Cardiac septum (tissue), 1 donor: ENCODE measurements at places on chromosomes 4 and X.

DNA sequence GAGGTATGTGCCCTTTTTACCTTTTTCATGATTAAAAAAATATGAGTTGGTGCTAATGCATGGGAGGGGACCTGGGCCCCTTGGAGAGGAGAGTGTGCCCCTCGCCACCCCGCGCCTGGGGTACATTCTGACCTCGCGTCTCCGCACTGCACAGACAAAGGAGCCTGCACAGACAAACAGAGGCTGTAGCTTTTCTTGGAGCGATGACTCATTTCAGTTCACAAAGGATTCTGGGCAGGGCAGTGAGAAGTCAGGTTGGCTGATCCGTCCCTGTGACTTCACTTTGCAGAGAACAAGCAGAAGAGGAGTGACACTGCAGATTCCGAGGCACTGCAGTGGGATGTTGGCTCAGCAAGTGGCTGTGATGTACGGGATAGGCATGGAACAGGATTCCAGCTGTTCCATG, 82.9 kb downstream of the STOX2 start:
- peak; percentile 90 for DNase-seq

DNA sequence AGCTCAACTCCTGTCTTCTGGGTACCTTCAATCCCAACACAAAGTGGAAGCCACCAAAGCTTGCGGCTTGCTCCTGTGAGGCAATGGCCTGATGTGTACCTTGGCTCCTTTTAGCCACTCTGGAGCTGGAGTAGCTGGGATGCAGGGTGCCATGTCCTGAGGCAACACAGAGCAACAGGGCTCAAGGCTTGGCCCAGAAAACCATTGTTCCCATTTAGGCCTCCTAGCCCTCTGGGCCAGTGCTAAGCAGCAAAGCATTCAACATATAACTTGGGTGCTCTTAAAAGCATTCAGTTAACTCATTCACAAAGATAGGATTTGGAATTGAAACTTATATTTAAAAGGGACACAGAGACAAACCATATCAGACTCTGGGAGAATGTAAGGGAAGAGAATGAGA, 194.5 kb upstream of the ARHGEF9 start:
- DNase-seq = no peak

GRCh38 chr4:67327245-67328017, 217.9 kb downstream of the CENPC start:
- DNase-seq = no peak

DNA sequence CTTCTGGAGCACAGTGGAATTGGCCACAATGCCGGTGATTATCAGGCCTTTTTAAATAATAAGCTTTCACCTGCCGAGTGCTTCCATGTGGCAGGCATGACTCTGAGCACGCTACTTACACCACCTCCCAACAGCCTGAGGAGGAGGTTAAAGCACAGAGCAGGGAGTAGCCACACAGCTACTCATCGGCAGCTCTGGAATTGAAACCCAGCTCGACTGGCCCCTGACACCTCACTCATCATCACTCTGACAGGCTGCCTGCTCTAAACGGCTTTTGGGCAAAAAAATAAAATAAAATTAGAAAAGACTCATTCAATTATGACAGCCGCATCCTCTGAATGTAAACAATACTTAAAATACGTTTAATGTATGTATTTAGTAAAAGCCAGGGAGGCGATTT, 326.4 kb upstream of the NOCT start:
- no peak for DNase-seq

GRCh38 chr4:139898293-139898692, 232.7 kb downstream of the MGST2 start:
- no peak for DNase-seq

DNA sequence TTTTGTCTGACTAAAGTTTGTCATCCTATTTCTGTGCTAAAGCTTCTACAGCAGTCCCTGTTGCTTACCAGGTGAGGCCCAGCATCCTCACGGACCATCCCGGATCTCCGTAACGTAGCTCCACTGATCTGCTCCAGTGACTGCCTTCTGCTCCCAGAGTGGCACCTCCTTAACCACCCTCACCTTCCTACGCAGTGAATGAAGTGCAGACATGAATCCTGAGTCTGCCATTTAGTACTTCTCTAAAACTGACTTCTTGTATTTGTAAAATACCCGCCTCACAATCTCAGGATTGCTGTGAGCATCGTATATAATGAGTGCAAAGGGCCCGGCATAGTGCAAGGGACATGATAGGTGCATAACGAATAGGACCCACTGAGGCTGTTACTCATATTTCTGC, 27.7 kb upstream of the ACSL1 start:
- DNase-seq = no peak

DNA sequence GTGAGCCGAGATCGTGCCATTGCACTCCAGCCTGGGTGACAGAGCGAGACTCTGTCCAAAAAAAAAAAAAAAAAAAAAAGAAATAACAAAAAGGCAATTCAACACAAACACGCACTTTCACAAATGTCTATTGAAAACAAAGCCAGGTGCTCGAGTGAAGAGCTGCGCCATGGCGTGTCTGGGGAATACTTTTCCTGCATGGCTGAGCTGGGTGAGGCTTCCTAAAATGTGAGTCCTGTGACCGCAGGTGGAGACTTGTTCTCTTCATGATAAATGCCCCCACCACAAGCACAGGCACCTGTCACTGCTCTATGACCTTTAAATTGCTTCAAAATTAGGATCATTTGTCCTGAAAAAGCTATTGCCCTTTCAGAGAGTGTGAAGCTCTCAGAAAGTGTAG, 4.0 kb upstream of the ABLIM2 start:
- DNase-seq = no peak

DNA sequence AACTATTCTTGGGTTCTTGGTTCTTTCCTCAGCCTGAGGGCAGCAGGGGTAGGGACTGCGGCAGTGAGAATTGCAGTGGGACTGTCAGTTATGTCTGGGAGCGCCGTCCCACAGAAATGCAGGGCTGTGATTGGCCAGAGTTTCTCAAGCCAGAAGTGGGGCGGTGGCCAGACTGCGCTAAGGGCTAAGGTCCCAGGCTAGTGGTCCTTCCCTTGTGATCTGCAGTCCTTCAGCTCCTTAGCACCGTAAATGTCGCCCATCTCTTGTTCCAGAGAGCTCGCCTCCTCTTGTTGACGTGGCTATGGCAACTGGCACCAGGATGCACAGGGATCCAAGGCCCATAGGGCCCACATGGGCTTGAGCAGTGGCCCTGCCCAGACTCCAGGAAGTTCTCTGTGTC, 223.5 kb downstream of the GRIA2 start:
- DNase-seq = no peak

GRCh38 chr4:101256222-101256621, 91.1 kb downstream of the PPP3CA start:
- DNase-seq = no peak

DNA sequence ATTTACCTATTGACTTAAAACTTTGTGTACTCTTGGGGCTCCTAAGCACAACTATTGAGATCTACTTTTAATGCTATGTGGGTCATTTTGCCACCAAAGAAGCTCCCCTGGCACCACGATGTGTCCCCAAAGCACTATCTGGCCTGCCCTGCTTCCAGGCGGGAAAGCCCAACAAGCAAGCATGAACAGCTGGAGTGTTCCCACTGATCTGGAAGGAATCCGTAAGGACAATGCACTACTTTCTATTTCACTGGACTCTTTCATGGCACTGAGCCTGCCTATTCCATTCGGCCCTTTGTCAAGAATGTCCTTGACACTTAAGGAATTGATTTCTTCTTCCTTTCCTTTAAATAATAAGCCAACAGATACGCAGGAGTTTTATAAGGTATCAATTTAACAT, 38.8 kb downstream of the GRIA3 start:
- DNase-seq = no peak

- DNase-seq = no peak
These were observed 78.4 kb downstream of the LUZP4 start for GRCh38 chrX:115367951-115368350.

GRCh38 chrX:123673813-123674212, 59.0 kb downstream of the THOC2 start:
- no peak for DNase-seq

DNA sequence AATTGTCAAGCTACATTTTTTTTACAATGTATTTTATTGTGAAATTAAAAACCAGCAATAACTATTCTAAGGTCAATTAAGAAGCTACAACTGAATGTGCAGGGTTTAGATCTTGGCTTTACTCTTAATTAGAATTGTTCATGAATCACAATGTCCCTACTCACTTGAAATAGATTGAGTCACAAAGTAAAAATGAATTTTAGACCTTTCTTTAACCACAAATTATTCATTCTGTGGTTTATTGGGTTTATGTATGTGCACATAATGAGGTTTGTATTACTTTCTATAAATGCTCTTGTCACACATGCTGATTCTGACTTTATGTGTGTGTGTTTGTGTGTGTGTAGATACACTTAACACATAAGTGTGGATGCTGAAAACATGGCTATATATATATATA, 647.0 kb upstream of the AADAT start:
- no peak for DNase-seq

GRCh38 chr4:127335073-127335620, 297.6 kb upstream of the INTU start:
- no peak for DNase-seq

DNA sequence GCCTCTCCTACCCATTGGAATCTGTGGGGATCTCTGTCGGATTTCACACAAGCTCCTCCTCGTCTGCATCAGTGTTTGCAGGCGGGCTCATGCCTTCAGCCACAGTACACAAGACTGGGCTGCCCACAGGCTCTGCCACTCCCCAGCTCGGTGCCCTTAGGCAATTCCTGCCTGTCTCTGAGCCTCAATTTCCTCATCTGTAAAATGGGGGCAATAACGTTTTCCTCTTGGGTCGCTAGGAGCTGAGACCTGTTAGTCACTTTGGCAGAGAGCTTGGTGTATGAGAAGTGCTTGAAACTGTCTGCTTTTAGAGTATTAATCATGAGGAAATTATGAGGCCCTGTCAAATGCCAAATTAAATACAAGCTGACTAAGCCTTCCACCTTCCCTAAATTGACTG, 27.6 kb upstream of the MSX1 start:
- DNase-seq = no peak

DNA sequence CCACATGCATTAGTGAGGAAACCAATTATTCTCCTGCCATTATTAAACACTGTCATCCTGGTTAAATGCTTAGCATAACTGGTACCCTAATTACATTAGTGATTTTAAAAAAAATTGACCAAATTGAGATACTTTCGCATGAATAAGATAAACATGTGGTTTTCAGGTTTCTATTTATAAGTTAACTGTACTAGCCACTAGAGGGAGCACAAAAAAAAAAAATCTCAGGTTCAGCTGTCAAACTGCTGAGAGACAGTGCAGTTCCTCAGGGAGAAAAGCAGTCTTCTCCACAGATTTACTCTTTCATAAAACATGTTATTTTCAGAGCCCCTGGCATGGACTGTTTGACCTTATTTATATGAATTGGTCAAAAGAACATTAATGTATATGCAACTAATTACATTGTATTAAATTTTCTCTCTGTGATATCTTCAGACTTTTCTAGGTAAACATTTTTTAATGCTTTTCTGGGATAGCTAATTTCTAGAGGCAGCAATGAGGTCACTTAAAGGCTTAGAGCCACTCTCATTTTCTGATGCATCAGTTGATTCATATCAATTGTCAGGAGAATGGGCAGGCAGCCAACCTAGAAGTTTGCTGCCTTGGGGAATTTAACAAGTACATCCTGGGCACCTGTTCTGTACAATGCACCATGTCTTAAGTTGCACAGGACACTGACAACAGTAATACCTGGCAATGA, 167.5 kb downstream of the CDS1 start:
- no peak for DNase-seq

GRCh38 chr4:173218411-173219125, 50.0 kb downstream of the GALNT7 start:
- no peak for DNase-seq

DNA sequence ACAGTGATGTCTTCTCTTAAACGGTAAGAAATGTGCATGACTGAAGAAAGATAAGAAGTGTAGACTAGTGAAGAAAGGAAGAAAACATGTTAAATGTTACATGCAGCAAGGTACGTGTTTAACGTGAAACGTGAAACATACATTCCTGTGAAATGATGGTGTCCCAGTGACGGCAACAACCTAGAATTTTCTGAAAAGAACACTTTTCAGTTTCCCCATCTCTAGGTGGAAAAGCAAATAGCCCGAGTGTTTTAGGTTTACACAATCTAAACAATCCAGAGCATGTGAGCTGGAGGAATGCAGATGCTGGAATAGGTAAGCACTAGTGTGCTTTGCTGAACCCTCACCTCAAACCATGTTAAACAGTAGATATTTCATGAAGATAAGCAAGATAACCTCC, 60.7 kb downstream of the CLNK start:
- DNase-seq = no peak

DNA sequence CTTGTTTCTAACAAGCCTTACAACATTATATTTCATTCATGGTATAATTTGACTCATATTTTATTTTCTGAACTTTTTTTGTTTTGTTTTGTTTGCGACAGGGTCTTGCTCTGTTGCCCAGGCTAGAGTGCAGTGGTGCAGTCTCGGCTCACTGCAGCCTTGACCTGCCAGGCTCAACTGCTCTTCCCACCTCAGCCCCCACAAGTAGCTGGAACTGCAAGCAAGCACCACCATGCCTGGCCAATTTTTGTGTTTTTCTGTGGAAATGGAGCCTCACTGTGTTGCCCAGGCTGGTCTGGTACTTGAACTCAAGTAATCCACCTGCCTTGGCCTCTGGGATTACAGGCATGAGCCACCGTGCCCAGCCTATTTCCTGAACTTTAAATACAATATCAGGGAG, 42.5 kb downstream of the GRID2 start:
- DNase-seq = no peak

DNA sequence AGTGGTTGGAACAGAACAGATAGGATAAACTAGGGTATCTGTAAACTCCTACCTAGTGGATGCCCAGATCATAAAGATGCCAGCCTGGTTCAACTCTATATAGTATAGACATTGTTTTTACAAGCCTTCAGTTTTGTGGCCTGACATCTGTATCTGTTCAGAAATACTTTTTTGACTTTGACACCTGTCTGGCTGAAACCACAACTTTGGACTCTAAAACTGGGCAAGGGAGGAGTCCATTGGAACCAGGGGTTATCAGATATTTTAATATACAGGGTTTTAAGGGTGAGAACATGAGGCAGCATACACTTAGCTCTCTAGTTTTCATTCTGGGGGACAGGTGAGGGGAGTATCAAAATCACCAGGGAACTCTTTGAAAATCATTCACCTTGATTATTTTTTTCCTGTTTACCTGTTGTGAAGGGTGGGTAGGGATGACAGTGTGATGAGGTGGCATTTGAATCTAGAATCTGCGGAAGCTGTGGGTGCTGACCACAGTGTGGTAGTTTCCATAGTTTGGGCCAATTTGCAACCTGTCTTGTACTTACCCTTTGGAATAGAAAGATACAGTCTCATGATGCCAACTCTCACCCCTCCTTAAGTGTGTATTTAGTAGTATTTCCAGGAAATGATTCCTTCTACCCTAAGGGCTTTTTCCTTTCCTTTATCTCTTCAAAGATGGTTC, 20.6 kb downstream of the GAB1 start:
- no peak for DNase-seq

GRCh38 chr4:161519611-161520010, 644.2 kb downstream of the FSTL5 start:
- DNase-seq = no peak

DNA sequence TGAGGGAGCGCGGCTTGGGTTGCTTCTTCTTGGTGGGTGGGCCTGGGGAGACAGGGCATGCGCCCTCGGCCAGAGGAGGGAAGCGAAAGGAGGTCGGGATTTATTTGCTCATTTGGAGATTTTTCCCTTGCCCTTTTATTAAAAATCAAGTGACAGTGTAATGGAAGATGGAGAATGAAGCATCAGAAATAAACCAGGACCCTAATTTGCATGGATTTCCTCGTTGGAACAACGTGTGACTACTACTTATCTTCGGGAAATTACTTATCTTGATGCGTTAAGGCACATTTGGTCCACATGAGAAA, 709 bp upstream of the CLOCK start:
- DNase-seq = no peak
